ENCODE measurements at places on chromosomes 2 and 18. TPM values are rescaled to one million over a fixed set of nuclear protein-coding genes. Genes with fewer than 3 reads are reported as not detected.

Gene ST8SIA5
- total RNA-seq = not detected

Gene EML6
- total RNA-seq = 1.8 TPM

Gene C1D
- total RNA-seq = 18.0 TPM

Gene RSAD2
- 119 TPM for total RNA-seq

Gene GREB1L
- not detected for total RNA-seq

Gene SAG
- not detected for total RNA-seq

Gene UGT1A10
- not detected for total RNA-seq

Gene PTH2R
- total RNA-seq = 0.10 TPM

Gene EPHA4
- total RNA-seq = 11.8 TPM
